Activated CD4-positive, CD25-positive, alpha-beta regulatory T cell treated with anti-CD3 and anti-CD28 coated beads, Interleukin-2, amount 50 U/mL, for 24 hours (primary cell): ENCODE measurements at places on chromosomes 11 and 22.

DNA sequence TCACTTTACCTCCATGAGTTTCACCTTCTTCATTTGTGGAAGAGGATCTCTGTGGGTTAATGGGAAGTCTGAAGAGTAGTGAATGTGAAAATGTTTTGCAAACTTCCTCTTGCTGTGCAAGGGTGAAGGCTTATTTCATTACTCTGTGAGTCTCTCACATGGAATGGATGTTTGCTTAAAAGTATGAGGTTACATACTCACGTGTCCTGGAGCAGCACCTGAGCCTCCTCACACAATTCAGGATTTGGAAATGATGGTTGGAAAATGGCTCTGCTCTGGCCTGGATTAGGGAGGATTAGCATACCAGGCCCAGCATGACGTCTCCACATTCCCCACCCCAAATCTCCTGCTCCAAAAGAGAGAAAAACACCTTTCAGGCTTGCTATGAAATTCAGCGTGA is 4.8 kb downstream of the GRAMD1B start:
- no peak for ATAC-seq

- no peak for ATAC-seq
Observed at GRCh38 chr11:64619811-64620380, 28.9 kb downstream of the SLC22A12 start.

DNA sequence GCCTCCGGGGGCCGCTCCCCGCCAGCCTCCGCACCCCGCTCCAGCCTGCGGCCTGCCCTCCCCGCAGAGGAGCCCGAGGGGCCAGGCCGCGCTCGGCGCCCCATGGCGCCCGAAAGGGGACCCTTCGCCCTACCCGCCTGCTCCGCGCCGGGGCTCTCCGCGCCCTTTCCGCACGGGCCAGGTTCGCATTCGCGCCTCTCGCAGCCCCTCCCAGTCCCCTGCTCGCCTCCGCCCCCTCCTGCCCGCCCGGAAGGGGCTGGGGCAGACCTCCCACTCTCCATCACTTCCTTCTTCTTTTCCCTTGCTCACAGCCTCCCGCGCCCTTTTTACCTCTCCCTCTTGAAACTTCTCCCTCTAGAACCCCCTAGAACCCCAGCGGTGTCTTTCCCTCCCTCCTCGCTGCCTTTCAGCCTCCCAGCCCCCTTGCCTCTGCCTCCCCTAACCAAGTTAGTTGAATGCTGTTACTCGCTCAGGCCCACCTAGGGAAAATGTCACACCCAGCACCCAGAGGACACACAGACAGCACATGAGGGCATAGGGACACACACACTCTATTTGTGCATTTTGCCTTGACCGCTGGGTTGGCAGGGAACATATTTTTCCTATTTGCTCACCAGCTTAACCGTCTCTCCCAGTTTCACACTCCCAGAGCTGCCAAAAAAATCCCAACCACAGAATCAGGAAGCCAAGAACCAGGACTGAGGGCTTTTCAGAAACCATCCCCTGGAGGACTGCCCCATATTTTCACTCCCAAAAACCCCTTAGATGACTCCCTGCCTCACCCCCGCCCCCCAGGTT is at the start of gene SLC43A3:
TSS of gene SLC43A3 (minus strand) at position 193 of the 798 bp plus-strand sequence. CDS start 949 bp downstream, outside the sequence.
- ATAC-seq: peak; percentile 62

DNA sequence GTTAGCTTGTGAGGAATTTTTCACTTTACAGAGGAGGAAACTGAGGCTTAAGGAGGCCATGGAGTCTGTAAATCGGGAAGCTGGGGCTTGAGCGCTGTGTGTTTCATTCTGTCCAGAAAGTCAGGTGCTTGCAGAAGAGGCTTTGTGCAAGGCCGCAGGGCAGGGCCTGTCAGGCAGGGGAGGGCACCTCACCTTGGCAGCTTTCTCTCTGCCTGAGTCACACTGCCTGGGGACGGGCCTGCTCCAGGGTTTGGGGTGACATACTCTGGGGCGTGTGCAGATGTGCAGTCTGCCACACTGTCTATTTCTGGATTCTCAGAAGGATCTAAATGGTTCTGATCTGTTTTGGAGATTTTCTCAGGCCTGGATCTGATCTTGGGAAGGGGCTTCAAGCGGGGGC is 8.4 kb downstream of the INCENP start:
- no peak for ATAC-seq

DNA sequence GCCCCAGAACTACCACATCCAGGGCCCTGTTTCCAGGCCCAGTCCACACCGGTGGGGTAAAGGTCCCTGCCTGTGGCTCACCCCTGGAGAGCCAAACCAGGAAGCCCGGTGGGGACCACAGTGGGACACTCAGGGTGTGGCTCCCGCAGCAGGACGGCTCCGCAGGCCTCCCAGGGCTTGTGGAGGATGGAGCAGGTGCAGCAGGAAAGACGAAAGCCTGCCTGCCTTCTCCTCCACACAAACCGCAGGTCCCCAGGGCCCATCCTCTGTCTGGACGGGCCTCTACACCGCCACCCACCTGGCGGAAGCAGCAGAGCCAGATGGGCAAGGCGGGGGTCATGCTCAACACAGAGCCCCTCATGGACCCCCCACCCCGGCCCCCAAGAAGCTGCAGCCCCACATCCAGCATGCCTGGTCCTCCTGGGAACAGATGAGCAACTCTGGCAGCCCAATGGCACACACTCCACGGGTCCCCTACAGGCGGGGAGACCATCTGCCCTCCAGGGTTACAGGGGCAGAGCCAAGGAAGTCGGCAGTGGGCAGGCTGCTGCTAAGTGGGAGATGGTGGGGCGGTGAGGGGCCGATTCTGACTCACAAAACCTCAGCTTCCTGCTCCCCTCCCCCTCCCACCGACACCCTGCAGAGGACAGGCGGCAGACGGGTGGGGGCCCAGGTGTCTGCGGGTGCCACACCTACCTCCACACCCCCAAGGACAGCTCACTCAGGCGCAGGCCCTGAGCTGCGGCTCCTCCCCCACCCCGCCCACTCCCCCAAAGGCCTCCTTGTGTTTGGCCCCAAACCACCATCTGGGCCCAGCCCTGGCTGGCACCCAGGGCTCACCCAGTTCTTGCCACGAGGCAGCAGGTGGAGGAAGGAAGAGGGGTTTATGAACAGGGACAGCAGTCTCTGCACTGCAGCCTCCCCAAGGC is 5.2 kb downstream of the SBF1 start:
- ATAC-seq: peak; percentile 87

GRCh38 chr22:44291265-44291664 is 21.5 kb downstream of the SHISAL1 start:
- no peak for ATAC-seq

DNA sequence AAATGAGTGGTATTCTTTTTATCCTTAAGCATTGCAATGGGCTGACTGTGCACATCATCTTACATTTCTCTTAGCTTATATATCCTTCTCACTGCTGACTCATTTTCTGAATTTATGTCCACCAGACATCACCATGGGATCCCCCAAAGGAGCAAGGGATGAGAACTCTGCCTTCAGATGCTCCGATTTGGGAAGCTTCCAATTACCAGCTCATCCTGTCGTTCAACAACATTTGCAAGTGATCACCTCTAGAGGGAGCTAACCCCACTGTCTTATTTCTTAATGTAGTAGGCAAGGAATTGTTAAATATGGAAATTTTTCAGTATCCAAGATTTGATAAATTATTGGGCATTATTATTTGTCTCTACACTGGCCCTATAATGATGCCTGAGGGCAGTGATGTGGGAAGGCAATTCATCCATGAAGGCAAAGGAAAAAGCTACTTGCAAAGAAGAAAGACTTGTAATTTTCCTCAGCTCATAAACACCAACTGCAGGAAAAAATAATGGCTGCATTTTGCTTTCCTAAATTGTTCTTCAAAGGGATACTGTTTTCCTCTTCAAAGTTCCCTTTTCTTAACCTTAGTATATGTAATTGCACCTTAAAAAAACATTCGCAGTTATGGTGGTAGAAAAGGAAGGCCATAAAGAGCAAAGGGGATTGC is 102.4 kb upstream of the FSHB start:
- no peak for ATAC-seq

DNA sequence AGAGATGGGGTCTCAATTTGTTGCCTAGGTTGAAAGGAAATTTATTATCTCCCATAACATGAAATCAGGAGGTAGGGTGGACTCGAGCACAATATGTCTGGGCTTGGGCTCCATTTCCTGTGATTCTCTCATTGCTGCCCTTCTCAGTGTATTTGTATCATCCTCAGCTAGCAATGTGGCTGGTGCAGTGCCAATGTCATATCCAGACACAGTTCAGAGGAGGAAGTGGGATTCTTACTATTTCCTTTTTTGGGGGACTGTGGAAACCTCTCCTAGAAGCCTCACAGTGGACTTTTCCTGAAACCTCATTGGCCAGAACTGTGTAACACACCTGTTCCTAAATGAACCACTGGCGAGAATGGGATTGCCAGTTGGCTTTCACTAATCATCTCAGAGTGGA is 21.0 kb upstream of the SWAP70 start:
- no peak for ATAC-seq
